ENCODE measurements at places on chromosomes 1 and 21. TPM values are rescaled to one million over a fixed set of nuclear protein-coding genes. Genes with fewer than 3 reads are reported as not detected.

The FAM78B gene
- not detected for total RNA-seq

The DTL gene
- 15.2 TPM for total RNA-seq

The ELAVL4 gene
- total RNA-seq = not detected

The PPCS gene
- 95.4 TPM for total RNA-seq

The ATP6V1G3 gene
- total RNA-seq = not detected

The MIXL1 gene
- total RNA-seq = not detected

The BTBD8 gene
- total RNA-seq = 2.5 TPM

The CEP170 gene
- total RNA-seq = 23.1 TPM

The NLRP3 gene
- not detected for total RNA-seq

The C1orf167 gene
- not detected for total RNA-seq

The THEM5 gene
- total RNA-seq = 0.99 TPM

The PROK1 gene
- total RNA-seq = not detected

The WARS2 gene
- 9.3 TPM for total RNA-seq

The TNFRSF18 gene
- 0.98 TPM for total RNA-seq
